ENCODE measurements at places on chromosomes 3 and 15.
A peak's percentile ranks its signal among the peaks of the same experiment; 100 is the strongest.

- no peak for DNase-seq
Observed at GRCh38 chr3:24493746-24494617, 668 bp downstream of the THRB start.

DNA sequence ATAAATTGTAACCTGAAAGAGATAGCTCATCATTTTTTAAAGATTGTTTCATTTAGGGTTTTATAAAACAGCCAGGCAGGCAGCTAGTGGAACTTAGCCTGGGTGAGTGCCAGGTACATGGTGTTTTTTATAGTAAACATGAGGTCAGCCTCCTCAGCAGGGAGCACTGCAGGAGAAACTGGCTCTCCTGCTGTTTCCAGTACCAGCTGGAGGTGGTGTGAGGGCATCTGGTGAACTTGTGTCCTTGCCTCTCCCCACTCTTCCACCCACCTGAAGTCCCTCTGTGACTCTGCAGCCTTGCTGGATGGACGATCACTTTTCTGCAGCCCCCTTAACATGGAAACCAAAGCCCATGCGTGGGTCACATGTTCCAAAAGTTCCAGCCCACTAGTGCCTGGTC lies 128.4 kb downstream of the FAM174B start:
- DNase-seq, result no peak

DNA sequence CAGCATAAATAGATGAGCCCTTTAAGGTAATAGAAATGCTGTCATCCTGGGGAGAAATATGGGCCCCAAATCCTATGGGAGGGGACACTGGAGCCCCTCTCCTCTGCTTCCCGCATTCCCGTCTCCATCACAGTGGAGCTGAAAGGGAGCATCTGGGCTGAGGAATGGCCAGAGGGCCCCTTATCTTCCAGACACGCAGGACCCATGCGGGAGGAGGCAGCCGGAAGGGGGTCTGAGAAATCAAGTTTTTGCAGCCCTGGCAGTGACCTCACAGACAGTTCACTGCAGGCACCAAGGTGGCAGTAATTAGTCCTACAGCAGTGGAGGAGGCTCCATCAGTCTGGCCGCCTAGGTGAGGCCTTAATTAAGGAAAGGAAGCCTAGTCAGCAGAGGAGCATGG lies 80.2 kb downstream of the RAB11A start:
- DNase-seq, result no peak

- no peak for DNase-seq
Observed at GRCh38 chr3:183330881-183331280, 77.8 kb downstream of the B3GNT5 start.

DNA sequence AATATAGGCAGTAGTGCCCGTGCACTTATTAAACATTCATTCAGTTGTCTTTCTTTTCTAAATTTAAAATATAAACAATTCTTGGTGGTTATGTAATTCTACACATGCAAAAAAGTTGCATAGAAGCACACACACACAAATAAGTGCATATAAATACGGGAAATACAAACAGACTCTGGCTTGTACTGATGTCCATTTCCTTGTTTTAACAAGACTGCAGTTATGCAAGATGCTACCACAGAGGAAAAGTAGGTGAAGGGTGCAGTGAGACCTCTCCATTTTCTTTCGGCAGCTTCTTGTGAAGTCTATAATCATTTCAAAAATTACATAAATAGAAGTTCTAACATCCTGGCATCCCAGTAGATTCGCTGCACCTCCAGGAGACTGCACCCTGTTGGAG lies 130.6 kb upstream of the BCL6 start:
- DNase-seq, result no peak

DNA sequence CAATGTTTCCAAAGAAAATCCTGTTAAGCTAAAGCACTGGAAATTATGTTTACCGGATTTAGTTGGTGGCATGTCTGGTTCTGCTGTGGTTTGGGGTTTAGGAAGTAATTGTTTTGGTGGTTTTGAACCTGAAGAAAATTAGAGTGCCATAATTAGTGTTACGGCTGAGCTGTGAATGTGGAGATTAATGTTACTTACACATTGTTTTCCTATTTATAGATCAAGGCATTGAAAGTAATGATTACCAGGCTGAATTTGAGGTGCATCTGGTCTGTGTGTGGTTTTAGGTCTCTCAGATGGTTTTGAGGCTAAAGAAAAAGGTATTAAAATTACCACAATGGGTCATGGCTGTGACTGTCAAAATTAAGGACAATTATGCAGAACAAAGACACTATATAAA lies 128.9 kb downstream of the TFG start:
- DNase-seq, result no peak

DNA sequence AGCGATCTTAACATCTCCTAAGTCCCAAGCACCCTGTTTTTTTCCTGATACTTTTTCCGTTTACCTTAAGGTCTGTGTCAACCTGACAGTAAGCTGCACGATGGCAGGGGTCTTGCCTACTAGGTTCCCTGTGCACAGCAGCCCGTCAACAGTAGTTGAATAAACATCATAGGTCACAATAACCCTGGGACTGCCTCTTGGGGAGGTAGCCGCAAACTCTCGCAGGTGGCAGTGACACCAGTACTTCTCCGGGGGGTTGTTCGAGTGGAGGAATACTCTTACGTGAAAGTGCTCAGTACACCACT lies 365 bp upstream of the PDCD6IP start:
- no peak for DNase-seq

- DNase-seq, result no peak
Observed at GRCh38 chr3:195172039-195172684, 98.8 kb downstream of the XXYLT1 start.

GRCh38 chr3:38541806-38542205 lies 45.7 kb downstream of the EXOG start:
- DNase-seq, result no peak

- DNase-seq, result no peak
Observed at GRCh38 chr15:75584121-75584520, 5.0 kb upstream of the PTPN9 start.

DNA sequence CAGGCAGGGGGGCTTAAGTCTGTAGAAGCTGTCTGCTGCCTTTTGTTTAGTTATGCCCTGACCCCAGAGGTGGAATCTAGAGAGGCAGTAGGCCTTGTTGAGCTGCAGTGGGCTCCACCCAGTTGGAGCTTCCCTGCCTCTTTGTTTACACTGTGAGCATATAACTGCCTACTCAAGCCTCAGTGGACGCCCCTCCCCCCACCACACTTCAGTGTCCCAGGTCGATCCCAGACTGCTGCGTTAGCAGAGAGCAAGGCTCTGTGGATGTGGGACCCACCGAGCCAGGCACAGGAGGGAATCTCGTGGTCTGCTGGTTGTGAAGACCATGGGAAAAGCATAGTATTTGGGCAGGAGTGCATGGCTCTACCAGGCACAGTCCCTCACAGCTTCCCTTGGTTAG lies 446.8 kb upstream of the RARB start:
- no peak for DNase-seq

GRCh38 chr15:75161106-75161916 lies 40.4 kb upstream of the C15orf39 start:
- no peak for DNase-seq

- DNase-seq, result no peak
Observed at GRCh38 chr3:117366574-117366973, 657.0 kb downstream of the TUSC7 start.

- no peak for DNase-seq
Observed at GRCh38 chr15:31280831-31281216, 45.8 kb upstream of the KLF13 start.

DNA sequence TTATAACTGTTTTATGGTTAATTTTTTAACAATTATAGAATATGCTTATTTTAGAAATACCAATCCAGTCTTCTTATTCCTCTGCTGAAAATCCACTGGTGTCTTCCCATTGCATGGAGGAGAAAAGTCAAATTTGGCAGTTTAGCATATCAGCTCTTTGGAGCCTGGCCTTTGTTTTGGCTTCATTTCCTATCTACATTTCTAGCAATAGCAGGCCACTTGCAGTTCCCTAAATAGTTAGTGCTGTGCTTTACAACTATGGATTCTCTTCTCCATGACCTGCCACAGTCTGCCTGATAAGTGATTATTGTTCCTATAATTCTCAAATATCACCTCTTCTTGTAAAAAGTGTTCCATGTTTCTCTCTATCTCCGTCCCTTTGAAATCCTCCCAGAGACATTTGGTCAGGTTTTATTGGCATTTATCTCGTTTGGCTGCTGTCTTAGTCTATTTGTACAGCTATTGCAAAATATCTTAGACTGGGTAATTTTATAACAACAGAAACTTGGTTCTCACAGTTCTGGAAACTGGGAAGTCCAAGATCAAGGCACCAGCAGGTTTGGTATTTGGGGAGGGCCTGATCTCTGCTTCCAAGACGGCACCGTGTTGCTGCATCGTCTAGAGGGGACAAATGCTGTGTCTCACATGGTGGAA lies 8.2 kb upstream of the SEC22A start:
- DNase-seq, result no peak

- DNase-seq, result no peak
Observed at GRCh38 chr3:5039585-5039984, 60.3 kb downstream of the BHLHE40 start.

- no peak for DNase-seq
Observed at GRCh38 chr3:29181872-29182271, 99.0 kb upstream of the RBMS3 start.

- no peak for DNase-seq
Observed at GRCh38 chr3:142224482-142225072, 808 bp downstream of the GK5 start.

GRCh38 chr3:123370819-123371218 lies 78.1 kb downstream of the ADCY5 start:
- DNase-seq, result no peak

- no peak for DNase-seq
Observed at GRCh38 chr15:66944121-66944520, 121.3 kb upstream of the SMAD3 start.

DNA sequence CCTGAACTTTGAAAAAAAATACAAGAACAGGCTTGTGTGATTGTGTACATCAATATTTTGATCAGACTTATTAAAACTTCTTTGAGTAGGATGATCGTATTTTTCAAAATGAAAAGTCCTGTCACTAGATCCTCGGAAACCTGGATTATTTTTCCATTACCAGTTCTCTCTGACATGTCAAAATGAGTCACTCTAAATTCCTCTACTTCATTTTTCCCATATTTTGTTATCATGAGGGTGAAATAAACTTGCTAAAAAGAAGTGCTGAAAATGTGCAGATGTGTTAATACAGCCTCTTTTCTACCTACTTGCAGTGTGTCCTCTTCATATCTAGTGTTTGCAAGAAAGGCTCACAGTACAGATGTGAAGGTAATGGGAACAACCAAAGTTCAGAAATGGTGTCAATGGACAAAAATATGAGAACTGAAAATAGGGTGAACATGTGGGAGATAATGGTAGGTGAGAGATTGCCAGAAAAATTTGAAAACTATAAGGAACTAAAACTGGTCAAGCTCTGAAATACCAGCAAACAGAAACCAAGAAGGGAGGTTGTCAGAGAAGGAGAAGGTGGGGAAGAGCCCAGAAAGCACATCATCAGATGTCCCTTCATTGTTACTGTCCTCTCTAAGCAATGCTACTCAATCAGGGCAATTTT lies 108.2 kb downstream of the EOMES start:
- DNase-seq, result peak; percentile 46

GRCh38 chr3:168977716-168978374 lies 685.7 kb downstream of the MECOM start:
- DNase-seq, result no peak

- no peak for DNase-seq
Observed at GRCh38 chr15:80260551-80260950, 8.5 kb upstream of the CTXND1 start.

DNA sequence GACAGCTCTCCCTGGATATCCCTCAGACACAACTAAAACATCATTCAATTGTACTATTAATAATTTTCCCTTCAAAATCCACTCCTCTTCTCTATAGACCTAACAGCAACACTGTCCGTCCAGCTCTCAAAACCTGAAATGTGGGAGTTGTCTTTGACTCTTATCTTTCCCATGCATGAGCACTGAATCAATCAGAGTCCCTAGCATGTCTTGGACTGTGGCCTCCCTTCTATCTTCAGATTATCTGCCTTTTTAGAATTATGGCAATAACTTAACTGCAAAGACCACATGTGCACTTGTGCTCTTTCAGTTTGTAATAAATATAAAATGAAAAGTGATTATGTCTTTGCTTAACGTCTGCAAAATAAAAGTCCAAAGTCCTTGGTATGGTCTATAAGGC lies 107.0 kb downstream of the UBE3A start:
- no peak for DNase-seq

DNA sequence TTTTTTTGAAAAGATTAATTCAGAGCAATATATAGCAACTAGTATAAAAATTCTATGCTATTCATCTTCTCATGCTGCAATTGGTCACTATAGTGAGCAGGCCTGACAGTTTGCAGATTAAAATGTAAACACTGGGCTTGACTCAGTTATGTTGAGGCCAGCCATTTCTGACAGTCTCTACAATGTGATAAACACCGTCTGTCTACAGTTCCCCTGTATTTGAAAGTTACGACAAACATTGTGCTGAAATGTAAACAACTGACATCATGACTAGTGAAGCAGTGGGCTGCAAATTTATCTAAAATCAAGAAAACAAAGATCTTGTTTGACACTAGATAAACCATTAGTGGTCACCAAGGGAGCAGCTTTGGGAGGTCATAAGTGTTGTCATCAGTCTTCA lies 197.4 kb downstream of the ISL2 start:
- no peak for DNase-seq

DNA sequence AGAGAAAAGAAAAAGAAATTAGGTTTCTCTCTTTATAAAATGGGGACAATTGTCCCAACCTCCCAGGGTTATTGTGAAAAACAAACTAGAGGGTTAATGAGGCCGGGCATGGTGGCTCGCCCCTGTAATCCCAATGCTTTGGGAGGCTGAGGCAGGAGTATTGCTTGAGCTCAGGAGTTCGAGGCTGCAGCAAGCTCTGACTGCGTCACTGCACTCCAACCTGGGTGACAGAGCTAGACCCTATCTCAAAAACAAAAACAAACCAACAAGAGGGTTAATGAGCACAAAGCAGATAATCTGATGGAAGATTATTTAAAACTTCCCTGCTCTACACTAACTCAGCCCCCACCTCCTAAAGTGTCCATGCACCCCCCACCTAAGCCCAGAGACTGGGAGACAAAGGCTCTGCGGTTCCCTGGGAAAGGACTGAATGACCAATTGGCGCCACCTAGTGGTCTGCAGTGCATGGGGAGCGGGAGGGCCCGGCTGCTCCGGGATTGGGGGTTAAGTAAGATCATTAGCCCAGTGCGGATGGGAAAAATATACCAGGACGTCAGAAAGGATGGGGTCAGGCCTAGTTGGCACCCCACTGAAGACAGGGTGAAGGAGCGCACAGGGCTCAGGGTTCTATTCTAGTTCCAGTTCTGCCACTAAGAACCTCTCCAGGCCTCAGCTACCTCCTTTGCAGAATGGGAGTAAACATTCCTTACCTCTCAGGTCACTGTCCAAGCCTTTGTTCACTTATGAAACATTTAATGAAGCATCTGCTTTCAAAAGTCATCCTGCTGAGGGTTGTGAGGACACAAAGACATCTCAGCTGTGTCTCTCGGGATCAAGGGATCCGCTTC lies 15.6 kb downstream of the PIF1 start:
- DNase-seq, result peak; percentile 69

DNA sequence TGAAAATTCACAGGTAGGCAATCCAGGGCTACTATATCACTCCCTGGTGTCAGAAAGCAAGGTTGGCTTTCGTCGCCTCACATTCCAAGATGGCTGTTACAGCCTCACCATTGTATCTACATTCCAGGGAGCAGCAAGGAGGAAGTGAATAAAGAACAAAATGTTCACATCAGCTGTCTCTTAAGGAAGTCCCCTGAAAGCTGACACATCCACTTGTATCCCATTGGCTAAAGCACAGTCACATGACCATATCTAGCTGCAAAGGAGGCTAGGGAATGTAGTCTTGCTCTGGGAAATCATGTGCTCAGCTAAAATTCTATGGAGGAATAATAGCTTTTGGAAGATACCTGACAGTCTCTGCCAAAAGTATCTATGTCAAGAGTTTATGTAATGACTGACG lies 12.8 kb upstream of the GATA2 start:
- DNase-seq, result no peak

GRCh38 chr3:196096382-196096953 lies 14.6 kb upstream of the TFRC start:
- DNase-seq, result no peak
